ENCODE measurements at places on chromosomes 6 and 20.

DNA sequence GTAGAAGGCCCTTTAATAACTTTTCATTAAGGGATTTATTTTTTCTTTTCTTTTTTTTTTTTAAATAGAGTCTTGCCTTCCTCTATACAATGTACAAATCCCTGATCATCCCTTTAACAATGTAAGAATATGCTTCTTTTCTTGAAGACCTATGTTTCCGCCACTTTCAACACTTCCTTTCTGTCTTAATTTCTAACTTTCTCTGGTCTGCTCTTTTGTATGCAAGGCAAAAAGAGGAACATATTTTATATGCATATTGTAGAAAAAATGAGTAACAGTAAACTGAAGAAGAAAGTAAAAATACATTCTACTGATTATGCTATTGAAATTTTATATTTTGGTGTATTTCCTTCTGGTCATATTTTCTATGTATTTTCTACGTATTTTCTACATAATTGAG lies 484.7 kb downstream of the TFAP2B start:
- DNase-seq, result no peak

DNA sequence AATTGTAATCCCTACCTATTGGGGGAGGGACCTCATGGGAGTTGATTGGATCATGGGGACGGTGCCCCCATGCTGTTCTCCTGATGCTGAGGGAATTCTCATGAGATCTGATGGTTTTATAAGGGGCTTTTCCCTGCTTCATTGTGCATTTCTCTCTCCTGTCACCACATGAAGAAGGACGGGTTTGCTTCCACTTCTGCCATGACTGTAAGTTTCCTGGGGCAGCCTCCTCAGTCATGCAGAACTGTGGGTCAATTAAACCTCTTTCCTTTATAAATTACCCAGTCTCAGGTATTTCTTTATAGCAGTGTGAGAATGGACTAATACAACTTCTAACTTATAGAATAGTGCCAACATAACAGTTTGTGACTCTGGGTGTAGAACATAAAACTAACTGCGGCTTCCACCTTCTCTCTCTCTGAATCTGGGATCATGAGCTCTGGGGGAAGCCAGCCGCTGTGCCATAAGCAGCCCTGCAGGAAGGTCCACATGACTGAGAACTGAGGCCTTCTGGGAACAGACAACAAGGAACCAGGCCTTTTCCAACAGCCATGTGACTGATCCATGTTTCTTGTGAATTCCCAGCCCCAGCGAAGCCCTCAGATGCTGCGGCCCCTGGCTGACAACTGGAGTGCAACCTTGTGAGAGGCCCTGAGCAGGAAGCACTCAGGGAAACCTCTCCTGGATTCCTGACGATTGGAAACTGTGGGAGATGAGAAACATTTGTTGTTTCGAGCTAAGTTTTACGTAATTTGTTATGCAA lies 3.4 kb upstream of the HLA-A start:
- no peak for DNase-seq

GRCh38 chr6:105308840-105309239 lies 94.0 kb downstream of the PREP start:
- no peak for DNase-seq

DNA sequence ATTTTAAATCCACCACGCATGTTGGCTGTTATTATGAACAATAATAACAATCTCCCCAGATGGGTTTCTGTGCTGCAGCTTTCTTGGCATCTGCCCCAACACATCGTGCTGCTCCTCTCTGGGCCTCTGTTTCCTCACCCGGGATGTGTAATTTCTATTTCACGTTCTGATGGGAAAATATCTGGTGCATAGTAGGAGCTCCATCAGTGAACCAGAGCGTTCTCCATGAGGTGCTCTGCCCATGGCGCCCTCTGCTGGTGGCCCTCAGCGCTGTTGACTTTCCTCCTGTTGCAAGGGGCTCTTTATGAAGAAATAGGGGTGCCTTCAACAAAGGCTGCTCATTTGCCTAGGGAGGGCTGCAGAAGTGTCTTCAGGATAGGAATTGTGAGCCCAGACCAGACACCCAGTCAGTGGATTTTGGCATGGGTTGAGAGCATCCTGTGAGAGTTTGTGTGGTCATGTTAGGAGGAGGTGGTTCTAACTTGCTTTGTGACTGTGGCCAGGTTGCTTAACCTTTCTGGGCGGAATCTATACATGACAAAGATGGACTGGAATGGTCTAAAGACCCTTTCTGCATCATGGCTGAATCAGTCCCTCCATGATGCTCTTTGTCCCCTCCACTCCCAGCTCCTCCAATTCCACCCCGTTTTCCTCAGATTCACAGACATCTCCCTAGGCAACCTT lies 8.1 kb downstream of the SCRT2 start:
- peak; percentile 64 for DNase-seq

- no peak for DNase-seq
Measured at GRCh38 chr20:36784900-36785299, 11.3 kb upstream of the DSN1 start.

- no peak for DNase-seq
Measured at GRCh38 chr6:100171533-100172321, 177.7 kb upstream of the MCHR2 start.

DNA sequence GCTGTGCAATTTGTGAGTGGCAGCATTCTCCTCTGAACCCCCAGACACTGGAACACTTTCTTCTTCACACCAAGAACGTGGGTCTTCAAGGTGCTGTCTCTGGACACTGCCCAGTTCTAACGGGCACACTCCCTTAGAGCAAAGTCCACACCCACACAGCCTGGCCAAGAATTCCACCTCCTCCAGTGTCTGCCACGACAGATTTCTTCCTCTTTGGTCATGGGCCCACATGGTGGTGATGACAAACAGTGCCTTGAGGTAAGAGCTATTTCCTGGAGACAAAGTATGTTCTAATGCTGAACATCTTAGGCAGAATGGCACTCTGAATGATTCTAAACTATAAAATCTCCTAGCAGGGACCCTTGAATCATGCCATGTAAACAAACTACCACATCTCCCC lies 25.5 kb upstream of the SSTR4 start:
- no peak for DNase-seq

GRCh38 chr6:109081516-109082187 lies 13.0 kb downstream of the SESN1 start:
- no peak for DNase-seq

GRCh38 chr20:1304710-1305515 lies 24.0 kb downstream of the SDCBP2 start:
- DNase-seq, result peak; percentile 20

- no peak for DNase-seq
Measured at GRCh38 chr20:62039738-62040137, 25.9 kb downstream of the TAF4 start.
